ENCODE measurements at places on chromosomes 3 and 15.

DNA sequence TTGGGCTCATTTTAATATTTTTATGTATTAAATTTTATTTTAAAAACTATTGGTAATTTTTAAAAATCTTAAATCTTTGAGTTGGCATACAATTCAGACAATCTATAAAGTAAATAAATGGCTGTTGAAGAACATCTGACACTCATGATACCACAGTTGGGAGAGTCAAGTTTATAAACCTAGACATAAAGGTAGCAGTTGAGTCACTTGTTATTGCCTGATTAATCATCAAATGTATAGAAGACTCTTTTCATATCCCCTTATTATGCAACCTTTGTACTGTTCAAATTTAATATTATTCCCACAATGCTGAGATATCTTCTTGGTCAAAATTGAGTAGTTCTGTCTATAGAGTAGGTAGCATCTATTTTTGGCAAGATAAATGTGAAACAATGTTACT, 19.6 kb downstream of the PAQR9 start:
- no peak for DNase-seq

- no peak for DNase-seq
Observed at GRCh38 chr3:30604093-30604492, 2.3 kb upstream of the TGFBR2 start.

GRCh38 chr3:197293605-197294237, 4.7 kb downstream of the DLG1 start:
- no peak for DNase-seq

DNA sequence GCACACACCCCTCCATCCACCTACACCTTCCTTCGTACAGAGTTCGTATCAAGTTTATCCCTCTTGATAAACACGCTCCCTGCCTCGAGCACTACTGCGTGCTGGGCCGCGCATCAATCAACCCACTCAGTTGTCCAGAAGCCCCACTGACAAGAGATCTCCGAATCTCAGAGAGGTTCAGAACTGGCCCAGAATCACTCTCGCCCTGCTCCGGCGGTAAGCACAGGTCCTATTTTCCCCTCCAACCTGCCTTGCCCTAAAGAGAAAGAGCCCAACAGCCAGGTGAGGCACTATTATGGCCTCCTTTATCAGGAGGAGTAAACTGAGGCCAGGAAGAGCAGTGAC, 494 bp upstream of the NISCH start:
- no peak for DNase-seq

- DNase-seq: no peak
Observed at GRCh38 chr15:77738038-77738370, 105.3 kb upstream of the LINGO1 start.

Measured in NCI-H526 treated with DMSO at 0.1 percent for 48 hours (cell line).